Dorsolateral prefrontal cortex (tissue), 122 donors: ENCODE measurements at places on chromosomes 3 and 15.

DNA sequence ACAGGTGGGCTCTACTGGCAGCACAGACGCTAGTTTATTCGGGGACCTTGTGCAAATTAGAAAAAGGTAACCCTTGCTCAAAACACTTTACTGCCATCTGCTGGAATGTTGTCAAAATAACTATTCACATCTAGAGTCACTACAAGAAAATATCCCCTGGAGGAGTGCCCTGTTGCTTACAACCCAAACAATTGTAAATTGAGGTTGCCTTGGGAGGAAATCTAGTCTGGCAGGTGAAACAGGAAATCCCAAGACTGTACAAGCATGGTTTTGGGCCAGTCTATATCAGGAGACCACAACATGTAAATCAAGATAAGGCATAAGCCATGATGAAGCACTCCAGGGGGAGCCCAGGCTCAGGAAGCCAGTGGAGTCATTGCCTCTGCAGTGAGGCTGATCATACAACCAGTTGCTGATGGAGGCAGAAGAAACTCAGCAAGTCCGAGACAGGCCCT, 136.8 kb upstream of the ACP3 start:
- DNase-seq = peak; percentile 13

GRCh38 chr3:50381383-50381782, 22.1 kb upstream of the TMEM115 start:
- no peak for DNase-seq

DNA sequence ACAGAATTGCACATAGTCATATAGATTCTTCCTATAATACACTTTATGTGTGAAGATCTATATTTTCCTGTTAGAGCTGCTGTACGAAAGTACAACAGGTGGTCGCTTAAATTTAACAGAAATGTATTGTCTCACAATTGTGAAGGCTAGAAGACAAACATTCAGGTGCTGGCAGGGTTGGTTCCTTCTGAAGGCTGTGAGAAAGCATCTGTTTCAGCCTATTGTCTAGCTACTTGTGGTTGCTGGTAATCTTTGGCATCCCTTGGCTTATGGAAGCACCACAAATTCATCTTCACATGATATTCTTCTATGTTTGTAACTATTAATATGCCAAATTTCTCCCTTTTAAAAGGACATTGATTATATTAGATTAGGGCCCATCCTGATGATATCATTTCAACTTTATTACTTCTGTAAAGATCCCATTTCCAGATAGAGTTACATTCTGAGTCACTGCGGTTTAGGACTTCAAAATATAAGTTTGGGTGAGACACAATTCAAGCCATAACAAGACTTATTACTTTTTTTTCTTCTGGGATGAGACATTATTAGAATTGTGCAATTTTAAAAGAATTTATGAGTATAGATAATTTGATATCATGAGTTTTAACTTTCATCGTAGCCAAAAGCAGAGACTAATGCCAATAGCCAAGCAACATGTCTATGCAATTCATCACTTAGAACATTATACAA, 248.1 kb upstream of the BCHE start:
- DNase-seq = no peak

DNA sequence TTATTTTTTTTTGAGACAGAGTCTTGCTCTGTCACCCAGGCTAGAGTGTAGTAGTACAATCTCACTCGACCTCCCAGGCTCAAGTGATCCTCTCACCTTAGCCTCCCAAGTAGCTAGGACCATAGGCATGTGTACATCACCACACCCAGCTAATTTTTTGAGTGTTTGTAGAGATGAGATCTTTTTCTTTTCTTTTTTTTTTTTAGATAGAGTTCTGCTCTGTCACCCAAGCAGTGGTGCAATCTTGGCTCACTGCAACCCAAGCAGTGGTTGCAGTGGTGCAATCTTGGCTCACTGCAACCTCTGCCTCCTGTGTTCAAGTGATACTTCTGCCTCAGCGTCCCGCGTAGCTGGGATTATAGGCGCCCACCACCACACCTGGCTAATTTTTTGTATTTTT, 5.2 kb downstream of the CEP97 start:
- DNase-seq = no peak

DNA sequence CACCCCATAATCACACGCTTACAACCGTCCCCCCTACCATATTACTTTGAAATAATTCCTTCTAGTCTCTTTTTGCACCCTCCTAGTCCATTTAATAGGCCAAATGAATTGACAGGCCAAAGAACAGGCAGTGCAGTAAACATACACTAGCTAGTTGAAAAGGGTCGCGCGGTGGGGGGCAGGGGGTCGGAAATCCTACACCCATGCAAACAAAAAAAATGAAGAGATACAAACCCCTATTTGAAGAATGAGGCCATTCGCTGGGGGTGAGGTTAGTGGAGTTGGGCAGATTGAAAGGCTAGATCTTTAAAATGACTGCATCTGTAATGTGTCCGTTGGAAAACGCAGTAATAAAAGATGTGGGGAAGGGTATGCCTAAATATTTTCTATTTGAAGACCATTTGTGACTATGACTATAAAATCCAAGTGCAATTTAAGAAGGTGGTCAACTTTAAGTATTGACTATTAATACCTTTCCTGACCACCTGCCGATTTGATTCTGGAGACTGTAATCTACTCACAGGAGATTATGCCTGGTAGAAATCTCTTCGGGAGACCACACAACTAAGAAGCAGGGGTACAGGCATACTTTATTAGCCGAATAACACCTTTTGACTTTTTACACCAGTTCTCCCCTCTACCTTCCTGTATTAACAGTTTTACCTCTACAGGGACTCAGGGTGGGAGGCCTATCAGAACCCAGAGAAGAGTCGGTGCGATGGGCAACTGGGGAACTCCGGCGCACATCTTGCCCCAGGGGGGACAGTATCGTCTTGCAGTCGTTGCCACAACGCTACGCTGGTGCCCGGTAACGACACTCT, 762 bp upstream of the ARL6 start:
- no peak for DNase-seq

GRCh38 chr3:192417017-192417416, 310.3 kb downstream of the FGF12 start:
- no peak for DNase-seq

GRCh38 chr3:179512378-179512777, 50.3 kb upstream of the ACTL6A start:
- DNase-seq = no peak

- DNase-seq = no peak
Observed at GRCh38 chr3:71254281-71255057, 329.1 kb downstream of the FOXP1 start.

GRCh38 chr3:20047341-20047779, 7.1 kb downstream of the KAT2B start:
- no peak for DNase-seq

DNA sequence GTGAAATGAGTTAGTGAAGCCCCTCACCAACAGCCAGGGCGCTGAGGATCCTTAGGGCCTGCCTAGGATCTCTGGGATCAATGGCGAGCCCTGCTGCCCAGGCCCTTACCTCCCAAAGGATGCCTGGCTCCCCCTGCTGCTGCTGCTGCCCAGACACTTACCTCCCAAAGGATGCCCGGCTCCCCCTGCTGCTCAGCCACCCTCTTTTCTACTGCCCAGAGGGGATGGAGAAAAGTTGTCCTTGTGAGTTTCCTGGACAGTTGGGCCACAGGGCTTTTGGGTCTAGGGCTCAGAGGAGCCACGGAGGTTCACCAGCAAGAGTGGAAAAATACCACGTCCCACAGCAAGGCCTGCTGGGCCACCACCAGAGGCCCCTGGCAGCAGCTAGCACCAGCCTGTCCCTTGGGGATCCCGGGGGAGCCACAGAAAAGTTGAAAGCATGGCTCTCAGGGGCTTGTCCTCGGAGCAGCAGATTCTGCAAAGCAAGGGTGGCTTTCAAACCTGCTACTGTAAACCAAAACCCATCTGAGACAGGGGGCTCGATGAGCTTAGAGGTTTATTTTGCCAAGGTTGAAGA, 59.4 kb downstream of the SLC6A6 start:
- peak; percentile 60 for DNase-seq

- DNase-seq = no peak
Observed at GRCh38 chr15:38267421-38268022, 14.9 kb downstream of the SPRED1 start.

GRCh38 chr15:66875588-66876420, 173.8 kb downstream of the SMAD6 start:
- DNase-seq = no peak

- no peak for DNase-seq
Observed at GRCh38 chr15:96182736-96183513, 147.6 kb upstream of the NR2F2 start.

DNA sequence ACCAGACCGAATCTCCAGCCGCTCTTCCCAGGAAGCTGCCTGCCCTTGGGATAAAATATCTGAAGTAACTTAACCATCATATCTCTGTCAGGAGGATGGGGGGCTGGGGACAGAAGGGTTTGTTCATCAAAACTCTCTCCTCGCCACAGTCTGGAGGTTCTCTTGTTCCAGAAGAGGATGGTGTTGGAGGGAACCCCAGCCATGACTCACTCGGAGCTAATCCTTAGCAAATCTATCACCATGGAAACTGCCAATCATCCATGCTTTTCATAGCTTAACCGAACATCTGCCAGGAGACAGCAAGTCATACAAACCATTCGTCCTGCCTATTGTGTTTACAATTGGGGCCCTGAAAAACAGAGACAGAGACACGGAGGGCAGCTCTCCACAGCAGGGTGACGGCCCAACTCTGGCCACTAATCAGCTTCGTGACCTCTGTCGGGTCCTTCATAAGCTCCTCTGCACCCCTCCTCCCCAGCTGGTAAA, 73.8 kb upstream of the HEG1 start:
- DNase-seq = peak; percentile 66

DNA sequence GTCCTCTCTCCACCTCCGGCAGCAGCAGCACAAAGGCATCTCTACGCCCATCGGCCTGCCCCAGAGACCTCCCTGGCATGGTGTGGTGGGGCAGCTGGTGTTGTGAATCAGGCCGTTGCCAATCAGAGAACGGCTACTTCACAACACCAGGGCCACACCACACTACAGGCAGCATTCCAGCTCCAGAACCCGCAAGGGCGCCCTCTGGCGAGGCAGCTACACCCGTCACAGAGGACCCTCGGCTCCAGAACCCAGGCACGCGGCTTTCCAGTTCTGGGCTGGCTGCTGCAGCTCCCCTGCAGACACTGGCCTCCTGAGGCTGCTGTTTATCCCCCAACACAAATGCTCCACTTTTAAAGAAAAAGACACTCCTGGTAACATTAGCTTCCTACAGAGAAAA, 127.5 kb upstream of the TOPAZ1 start:
- DNase-seq = no peak
